SHP77 treated with DMSO at 0.1 percent for 48 hours (cell line): ENCODE measurements at places on chromosomes 2 and 18.

DNA sequence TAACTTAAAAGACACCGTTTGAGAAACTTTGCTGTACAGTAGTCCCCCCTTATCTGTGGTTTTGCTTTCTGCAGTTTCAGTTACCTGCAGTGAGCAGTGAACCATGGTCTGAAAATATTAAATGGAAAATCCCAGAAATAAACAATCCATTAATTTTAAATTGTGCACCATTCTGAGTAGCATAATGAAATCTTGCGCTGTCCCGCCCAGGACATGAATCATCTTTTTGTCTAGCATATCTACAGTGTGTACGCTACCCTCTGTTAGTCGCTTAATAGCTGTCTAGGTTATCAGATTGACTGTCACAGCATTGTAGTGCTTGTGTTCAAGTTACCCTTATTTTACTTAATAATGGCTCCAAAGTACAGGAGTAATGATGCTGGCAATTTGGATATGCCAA is 6.1 kb downstream of the ARPC2 start:
- no peak for DNase-seq

DNA sequence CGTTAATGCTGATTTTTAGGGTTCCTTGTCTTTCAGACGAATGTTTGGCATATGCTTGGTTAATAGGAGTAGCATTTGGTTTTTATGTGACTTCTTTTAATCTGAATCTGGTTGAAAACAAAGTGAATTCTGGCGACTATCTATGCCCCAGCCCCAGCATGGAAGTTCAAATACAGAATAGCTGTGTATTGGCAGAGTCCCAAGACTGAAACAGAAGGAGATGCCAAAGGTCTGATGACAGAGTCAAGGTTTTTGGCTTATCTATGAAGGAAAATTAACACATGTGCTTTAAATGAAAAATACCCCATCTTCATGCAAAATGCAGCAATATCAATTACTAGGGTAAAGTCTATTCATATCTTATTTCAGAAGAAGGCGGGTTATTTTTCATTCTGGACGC is 734.8 kb upstream of the NXPH2 start:
- DNase-seq: no peak

GRCh38 chr2:46410273-46411244 is 68.8 kb upstream of the TMEM247 start:
- DNase-seq: no peak

- no peak for DNase-seq
These were observed 894.1 kb downstream of the SLC4A3 start for GRCh38 chr2:220521551-220521950.
